Fibroblast of lung (primary cell): ENCODE measurements at places on chromosomes 5 and 9. TPM values are rescaled to one million over a fixed set of nuclear protein-coding genes. Genes with fewer than 3 reads are reported as not detected.

Gene GPX3
- total RNA-seq, result 126 and 182 TPM in 2 replicates

Gene HAVCR1
- not detected in 2 replicates for total RNA-seq

Gene LCP2
- total RNA-seq, result under 0.01 TPM in 1 of 2 replicates, not detected in the other

Gene MED27
- 10.8 and 13.4 TPM in 2 replicates for total RNA-seq

Gene DAP
- total RNA-seq, result 24.7 and 56.6 TPM in 2 replicates
